ENCODE measurements at places on chromosomes 1 and 21. TPM values are rescaled to one million over a fixed set of nuclear protein-coding genes. Genes with fewer than 3 reads are reported as not detected.
A peak's percentile ranks its signal among the peaks of the same experiment; 100 is the strongest.

GRCh38 chr1:26557008-26557407 is 27.4 kb downstream of the RPS6KA1 start:
- no peak for DNase-seq

GRCh38 chr1:205285381-205286101 is 36.0 kb downstream of the NUAK2 start:
- DNase-seq, result no peak

GRCh38 chr1:118688891-118689290 is 299.3 kb downstream of the TBX15 start:
- DNase-seq, result no peak

DNA sequence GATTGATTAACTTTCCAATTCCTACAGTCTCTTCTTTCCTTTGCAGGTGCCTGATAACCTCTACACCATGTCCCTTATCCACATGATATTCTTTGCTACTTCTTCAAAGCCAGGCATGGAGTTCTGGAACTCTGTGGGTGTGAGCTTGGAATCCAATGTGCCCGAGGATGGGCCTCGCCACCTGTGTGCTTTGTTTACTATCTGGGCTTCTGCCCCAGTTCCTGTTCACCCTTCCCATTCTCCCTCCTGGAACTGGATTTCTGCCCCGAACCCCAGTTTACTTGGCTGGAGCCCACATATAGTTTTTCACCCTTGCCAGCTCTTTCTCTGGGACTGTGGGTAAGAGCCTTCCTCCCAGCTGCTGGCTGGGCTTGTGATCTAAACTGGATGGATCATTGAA is 75.2 kb upstream of the AK4 start:
- DNase-seq, result no peak

DNA sequence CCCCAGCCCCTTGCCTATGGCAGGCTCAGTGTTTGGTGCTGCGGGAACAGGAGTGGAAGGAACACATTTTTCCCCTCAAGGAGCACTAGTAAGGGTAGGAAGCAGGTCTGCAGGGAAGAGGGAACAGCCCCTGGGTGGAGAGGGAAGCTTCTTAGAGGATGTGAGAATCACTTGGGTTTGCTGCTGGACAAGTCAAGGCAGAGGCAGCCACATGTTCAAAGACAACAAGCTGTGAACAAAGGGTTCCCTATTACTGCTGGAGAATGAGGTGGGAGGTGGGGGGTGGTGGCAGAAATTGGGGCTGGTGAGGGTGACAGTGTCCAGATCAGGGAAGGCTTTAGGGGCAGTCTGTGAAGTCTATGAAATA is 24.8 kb upstream of the CITED4 start:
- DNase-seq, result peak; percentile 79

- no peak for DNase-seq
Observed at GRCh38 chr1:201169971-201170532, 15.8 kb upstream of the TMEM9 start.

Gene LHX8
- total RNA-seq, result not detected

Gene NUF2
- total RNA-seq, result 0.79 TPM

Gene RAB3B
- 3.4 TPM for total RNA-seq

Gene CDA
- total RNA-seq, result 1.4 TPM

Measured in bronchial epithelial cell (primary cell).